ENCODE measurements at places on chromosomes 2 and 18.

DNA sequence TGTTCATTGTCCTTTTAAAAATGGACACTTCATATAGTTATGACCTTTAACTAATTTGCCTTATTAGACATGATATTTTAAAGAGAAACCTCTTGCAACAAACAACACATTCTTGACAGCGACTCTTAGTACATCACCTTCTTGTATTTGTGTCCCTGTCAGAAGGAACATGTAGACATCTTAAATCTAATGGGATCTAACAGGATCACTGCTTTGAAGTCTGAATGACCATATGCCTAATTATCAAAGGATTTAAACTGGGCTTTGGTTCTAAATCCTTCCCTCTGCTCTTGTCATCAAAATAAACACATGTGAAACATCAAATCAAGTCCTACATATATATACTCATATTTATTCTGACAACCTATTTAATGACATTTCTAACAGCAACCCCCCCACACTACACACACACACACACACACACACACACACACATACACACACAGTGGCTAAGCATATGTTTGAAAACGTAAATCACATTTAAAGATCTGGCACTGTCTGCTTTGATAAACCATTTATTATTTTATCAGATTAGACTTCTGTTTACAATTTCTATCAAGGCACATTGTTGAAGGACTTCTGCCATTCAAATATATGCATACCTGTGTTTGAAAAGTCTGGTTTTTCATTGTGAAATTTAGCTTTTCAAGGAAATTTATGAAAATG, 4.2 kb downstream of the GALNT13 start:
- DNase-seq, result peak; percentile 8

DNA sequence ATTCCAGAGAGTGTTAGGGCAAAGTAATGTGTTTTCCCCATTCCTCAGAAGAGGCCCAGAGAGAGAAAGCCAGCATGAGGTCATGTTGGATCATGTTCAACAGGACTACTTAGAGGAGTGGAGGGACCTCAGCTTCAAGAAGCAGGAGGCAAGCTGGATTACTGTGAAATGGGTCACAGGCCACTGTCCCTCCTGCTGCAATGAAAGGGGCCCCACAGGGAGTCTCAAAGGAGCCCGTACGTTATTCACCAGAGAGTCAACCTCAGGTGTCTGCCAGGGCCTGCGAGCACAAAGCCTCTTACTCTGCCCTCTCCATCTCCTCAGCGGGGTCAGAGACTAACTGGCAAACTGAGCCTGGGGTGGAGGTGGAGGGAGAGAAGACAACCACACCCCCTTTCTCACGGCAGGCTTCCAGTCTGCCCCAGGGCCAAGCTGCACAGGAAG, 27.2 kb upstream of the ACYP2 start:
- no peak for DNase-seq

DNA sequence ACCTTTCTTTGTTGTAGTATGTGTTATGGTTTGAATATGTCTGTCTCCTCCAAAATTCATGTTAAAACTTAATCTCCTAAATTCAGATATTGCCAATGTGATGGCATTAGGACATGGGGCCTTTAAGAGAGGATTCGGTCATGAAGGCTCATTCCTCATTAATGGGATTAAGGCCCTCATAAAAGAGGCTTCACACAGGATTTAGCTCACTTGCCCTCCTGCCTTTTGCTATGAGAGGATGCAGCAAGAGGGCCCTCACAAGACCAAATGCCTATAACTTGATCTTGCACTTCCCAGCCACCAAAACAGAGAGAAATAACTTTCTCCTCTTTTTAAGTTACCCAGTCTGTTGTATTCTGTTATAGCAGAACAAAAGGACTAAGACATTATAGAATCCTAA, 19.7 kb downstream of the ZBTB14 start:
- DNase-seq, result no peak

DNA sequence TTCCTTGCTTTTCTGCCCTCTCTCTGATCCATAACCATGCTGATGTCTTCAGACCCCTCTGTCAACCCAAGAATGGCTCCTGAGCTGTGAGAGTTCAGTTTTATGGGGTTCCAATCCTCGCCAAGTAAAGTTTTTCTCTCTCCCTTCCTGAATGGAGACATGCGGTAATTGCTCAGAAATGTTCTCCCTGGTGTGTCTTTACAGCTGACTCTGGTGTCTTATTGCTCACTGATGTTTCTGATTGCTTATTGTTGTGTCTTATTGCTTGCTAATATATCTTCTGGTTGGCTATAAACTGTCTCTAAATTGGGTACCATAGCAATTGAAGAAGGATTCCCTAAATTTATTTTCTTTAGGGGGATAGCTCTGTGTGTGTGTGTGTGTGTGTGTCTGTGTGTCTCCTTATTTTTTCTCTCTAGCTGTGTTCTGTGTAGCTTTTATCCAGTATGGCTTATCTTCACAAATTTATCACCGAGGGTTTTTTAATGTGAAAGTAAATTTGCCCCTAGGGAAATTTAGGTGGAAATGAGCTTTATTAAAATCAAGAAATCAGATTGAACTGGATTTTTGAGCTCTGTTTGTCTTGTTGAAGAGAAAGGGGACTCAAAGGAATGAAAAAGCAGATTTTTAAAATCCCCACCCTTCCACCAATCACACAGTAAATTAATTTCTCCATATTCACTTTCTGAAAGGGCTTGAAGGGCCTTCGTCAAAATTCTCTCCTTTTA, 19.5 kb downstream of the MGAT5 start:
- DNase-seq, result no peak

- DNase-seq, result no peak
Measured at GRCh38 chr2:119606674-119607073, 62.4 kb downstream of the CFAP221 start.

DNA sequence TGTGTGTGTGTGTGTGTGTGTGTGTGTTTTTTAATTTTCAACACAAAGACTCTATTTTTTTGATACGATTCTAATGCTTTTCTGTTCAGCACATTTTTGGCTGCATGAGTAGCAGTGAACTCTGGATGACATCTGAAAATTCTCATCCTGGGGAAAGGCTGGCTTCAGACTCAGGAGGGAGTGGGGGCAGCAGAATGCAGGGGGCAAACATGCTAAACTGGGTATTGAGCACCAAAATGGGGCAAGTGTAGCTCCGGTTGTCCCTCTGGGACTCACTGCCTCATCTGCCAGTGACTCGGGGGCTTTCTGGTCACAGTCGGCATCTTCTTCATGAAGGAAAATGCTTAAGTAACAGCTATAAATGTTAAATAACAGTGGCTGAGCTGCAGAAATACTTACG, 116.8 kb upstream of the PID1 start:
- DNase-seq, result no peak

DNA sequence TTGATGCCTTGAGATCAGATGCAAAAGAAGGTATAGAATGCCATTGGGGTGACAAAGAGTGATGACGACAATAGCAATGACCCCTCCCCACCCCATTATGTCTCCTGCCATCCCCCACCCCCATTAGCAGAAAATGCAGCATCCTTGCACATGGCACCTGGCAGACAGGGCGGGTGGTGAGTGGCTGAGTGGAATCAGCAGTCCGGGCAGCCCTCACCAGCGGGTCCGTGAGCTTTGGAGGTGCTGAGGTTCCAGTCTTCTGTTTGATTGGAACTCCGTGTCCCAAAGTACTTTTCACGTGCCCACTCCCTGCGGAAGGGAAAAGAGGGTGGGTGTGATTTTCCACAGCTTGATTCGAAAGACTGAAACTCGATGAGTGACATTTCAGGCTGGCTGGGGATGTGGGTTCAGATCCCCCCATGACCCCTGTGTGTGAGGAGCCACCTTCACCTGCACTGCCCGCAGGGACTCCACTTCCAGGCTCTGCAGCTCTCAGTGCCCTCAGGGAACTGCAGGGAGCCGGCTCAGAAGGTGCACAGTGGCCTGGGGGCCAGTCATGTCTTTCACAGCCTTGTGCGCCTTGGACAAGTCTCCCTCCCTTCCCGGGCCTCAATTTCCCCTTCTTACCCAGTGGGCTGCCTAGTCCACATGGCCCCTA, 130.9 kb downstream of the GLI2 start:
- DNase-seq, result no peak

DNA sequence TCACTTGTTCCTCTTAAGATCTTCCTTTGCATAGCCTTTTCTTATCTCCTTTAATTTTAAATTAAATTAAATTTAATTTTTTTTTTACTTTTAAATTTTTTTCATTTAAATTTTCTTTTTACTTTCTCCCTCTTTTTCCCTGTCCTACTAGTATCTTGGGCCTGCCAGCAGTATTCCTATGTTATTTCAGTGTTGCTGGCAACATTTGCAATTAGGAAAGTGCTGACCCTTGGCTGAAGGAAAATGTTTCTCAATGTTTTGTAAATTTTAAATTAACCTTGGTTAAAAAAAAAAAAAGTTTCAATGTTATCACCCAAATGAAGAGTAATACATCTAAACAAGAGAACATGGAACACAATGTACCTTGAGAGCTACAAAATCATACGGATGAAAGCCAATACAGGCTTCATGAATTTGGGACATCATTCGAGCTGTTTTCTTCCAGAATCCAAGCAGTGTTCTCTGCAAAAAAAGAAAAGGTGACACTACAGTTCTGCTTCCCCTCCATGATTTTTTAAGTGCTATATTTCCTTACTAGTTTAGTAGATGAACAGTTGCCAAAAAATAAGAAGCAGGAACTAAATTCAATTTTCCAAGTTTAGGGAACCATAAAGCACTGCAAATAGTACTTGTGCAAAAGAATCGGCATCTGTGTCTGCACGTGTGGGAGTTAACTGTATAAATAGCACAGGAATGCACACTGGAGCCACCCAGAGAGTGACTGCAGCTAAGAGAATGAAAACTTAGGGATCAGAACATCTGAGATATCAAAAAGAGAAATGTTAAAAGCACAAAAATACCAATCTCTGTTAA, 55.8 kb downstream of the ICA1L start:
- DNase-seq, result no peak

GRCh38 chr2:135047300-135047699, at the start of gene MAP3K19:
Gene MAP3K19 (minus strand): TSS chr2:135047447. CDS start chr2:135024647, 22,800 bp downstream.
- no peak for DNase-seq

DNA sequence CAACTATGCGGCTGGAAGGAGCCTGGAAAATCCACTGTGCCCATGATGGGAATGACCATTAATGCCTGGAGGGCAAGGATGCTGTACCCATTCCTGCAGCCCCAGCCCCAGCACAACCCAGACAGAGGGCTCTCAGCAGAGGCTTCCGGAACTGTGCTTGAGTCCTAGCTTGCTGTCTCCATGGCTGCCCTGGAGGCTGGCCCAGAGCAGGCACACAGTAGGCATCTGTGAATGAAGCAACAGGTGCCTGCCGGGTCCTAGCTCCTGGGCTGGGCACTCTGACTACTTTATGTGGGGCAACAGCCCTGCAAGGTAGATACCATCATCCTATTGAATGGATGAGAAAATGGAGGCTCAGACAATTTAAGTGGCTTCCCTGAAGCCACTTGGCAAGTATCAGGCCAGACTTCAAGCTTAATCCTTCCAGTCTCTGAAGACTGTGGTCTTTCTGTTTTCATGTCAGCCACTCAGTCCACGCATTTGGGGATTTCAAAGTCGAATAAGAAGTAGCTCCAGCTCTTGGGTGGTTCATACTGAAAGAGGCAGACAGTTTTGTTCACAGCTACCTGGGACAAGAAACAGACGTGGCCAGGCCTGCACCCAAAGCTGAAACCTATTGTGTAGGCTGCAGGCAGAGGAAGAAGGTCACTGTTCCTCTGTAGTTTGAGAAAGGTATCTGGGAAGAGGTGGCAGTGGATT, 237.5 kb downstream of the ZBTB7C start:
- DNase-seq, result no peak

DNA sequence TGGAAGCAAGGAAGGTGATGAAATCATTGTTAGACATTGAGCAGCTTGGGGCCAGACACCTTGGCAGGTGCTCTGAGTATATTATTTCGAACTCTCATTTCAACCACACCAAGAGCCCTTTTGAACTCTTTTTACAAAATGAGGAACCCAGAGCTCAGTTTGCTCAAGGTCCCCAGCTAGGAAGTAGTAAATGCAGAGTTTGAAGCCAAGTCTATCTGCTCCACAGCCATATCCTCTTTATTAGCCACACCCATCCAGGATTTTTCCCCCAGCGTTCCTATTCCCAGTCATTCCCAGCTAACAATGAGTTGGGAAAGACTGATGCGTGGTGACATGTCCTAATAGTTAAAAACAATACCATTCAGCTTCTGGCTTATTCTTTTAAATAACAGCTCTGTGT, 40.2 kb downstream of the SEMA4F start:
- DNase-seq, result no peak

- no peak for DNase-seq
Measured at GRCh38 chr18:8517276-8517675, 92.0 kb upstream of the RAB12 start.

- no peak for DNase-seq
Measured at GRCh38 chr2:97868986-97869721, 126.6 kb downstream of the TMEM131 start.

DNA sequence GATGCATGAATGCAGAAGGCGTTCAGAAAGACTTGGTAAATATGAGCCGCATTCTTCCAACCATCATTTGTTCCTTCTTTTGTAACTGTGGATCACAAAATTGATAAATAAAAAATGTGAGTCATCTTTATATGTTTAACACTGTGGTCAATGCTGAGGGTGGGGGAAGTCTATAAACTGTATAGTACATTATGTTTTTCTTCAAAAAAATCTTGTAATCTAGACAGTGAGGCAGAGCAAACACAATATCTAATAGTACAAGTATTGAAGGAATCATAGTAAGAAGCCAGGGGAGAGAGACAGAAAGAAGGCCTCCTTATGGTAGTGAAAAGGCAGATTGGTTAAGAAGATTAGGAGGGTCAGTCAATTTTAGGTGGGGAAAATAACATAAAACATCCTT, 30.7 kb upstream of the CALCRL start:
- DNase-seq, result no peak

GRCh38 chr2:132463719-132464118, 47.1 kb downstream of the GPR39 start:
- DNase-seq, result no peak

GRCh38 chr2:10140841-10141610, 18.5 kb downstream of the RRM2 start:
- DNase-seq, result no peak

DNA sequence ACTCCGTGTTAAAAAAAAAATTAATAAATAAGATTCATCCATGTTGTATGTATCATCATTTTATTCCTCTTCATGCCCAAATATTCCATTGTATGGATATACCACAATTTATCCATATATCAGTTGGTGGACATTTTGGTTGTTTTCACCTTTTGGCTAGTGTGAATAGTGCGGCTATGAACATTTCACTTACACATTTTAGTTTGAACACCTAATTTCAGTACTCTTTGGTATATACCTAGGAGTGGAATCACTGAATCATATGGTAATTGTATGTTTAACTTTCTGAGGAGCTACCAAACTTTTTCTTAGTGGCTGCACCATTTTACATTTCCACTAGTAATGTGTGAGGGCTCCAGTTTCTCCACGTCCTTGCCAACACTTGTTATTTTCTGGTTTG, 20.0 kb downstream of the CDCA7 start:
- DNase-seq, result no peak

GRCh38 chr18:6478121-6478520, 63.4 kb upstream of the L3MBTL4 start:
- no peak for DNase-seq

DNA sequence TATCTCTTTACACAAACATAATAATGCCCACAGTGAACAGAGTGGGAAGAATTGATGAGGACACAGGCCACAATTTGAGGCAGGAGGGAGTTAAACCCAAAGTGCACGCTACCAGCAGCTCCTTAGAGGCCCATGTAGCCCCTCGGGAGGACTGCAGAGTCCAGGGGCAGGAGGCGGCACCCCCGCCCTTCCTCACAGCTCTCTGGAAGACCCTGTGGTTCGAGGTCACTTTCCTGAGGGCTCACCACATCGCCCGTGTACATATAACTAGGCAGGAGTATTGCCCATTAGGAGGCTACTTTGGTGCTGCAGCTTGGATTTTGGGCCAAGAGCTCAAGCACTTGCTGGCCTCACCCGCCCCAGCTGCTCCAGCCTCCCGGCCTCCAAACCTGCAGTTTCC, 22.2 kb upstream of the CIDEA start:
- no peak for DNase-seq

Data from NCI-H1105 treated with DMSO at 0.1 percent for 48 hours (cell line).